ENCODE measurements at places on chromosomes 2 and 18. TPM values are rescaled to one million over a fixed set of nuclear protein-coding genes. Genes with fewer than 3 reads are reported as not detected.

DNA sequence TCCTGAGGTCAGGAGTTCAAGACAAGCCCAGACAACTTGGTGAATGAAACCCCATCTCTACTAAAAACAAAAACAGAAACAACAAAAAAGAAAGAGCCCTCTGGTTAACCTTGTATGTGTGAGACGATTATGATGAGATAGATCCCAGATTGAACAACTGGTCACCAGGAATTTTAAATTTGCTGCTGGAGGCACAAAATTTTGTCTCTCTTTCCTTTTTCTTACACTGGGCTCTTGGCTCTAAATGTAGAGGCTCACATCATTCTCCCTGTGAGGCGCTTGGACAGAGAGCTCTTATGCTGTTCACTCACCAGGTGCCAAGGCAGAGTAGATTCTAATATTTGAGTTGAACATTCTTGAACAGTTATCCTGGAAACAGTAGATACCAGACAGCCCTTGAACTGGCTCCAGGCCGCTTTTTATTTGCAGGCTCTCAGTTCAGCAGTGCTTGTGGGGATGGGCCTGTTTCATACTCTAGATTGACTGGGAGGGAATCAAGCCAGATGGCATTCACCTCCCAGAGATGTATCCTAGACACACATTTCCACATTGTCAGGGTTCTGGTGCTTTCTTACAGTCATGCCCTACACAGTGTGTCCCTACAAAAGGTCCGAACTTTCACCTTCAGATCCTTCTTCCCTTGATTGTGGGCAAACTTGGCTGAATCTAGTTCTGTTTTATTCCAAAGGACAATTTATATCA lies 1159.6 kb downstream of the RPIA start:
- no peak for DNase-seq

The SLC14A1 gene
- not detected for total RNA-seq

- DNase-seq: no peak
Measured at GRCh38 chr2:107801498-107801897, 25.2 kb upstream of the RGPD4 start.

GRCh38 chr2:4914036-4914435 lies 778.1 kb upstream of the SOX11 start:
- DNase-seq: no peak

The B4GALT6 gene
- total RNA-seq: 7.8 TPM

DNA sequence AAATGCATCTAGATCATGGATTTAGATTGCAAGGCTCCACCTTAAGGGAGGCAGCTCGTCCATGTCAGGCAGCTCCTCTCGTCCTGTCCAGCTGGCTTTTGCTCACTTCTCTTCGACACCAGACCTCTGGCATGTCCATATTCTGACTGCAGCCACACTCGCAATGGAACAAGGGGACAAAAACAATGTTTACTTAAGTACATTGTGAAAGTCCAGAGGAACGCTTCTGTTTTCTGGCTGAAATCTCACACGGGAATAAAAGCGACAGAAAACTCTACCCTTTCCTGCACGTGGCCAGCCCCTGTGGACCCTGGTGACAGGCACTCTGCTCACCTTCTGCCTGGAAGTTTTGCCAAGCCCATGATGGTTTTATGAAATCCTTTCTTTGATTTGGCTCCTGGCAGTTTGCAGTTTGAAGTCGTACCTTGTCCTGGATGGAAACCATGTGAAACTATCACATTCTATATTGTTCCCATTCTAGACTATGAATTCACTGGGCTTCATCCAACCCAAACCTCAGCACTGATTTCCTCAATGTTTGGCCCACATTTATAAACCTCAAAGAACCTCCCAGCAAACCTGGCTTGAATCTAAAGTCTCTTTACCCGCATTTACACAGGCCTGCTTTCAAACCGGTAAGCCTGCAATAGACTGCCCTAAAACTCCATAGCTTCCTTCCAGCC lies 134.3 kb upstream of the PIEZO2 start:
- DNase-seq: peak; percentile 67

- no peak for DNase-seq
Measured at GRCh38 chr18:74870950-74871349, 273.3 kb downstream of the ZNF407 start.

- DNase-seq: no peak
Measured at GRCh38 chr2:136242100-136242499, 124.2 kb upstream of the CXCR4 start.

The FBXO15 gene
- total RNA-seq: 0.36 TPM

- no peak for DNase-seq
Measured at GRCh38 chr2:134532537-134532936, 186.3 kb downstream of the TMEM163 start.

The BCL11A gene
- 16.3 TPM for total RNA-seq

The DNAJC5G gene
- 0.71 TPM for total RNA-seq

The PNKD gene
- total RNA-seq: 46.8 TPM

GRCh38 chr2:189854187-189854586 lies 69.9 kb downstream of the PMS1 start:
- no peak for DNase-seq

The RAD51AP2 gene
- total RNA-seq: 0.16 TPM

The DPP4 gene
- 11.1 TPM for total RNA-seq

The MOCOS gene
- 0.68 TPM for total RNA-seq

Data from sigmoid colon (tissue), 7 donors.